ENCODE measurements at places on chromosomes 1 and 21. TPM values are rescaled to one million over a fixed set of nuclear protein-coding genes. Genes with fewer than 3 reads are reported as not detected.

Gene SPRR3
- not detected for total RNA-seq

Gene MEGF6
- total RNA-seq: 41.1 TPM

- no peak overlapping the region for H3K27ac ChIP-seq
- DNase-seq: no peak
- no peaks in the 10 kb centered on the region for H3K27me3 ChIP-seq
- no peak overlapping the region for H3K4me3 ChIP-seq
- H3K4me1 ChIP-seq: no peaks in the 10 kb centered on the region
- H3K36me3 ChIP-seq: no peaks in the 10 kb centered on the region
These were observed 243.6 kb downstream of the TNR start for GRCh38 chr1:175499595-175500382.

Gene LCE2B
- not detected for total RNA-seq

DNA sequence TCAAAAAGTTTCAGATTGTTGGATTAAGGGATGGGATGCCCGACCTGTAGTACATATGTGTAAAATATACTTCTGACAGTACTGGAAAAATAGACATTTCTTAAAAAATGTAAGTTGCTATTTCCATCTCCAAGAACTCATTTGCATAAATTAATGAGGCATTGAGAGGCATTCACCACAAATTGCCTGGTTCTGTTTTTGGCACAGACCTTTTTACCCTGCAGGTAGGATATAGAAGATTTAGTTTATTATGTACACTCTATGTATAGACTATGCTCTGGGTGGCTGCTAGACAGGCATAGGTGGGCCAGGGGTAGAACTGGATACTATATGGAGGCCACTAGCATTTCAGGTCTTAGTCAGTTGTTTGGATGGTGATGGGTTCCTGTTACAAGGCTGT is 8.0 kb downstream of the CCDC17 start:
- H3K27me3 ChIP-seq: no peaks in the 10 kb centered on the region
- H3K4me3 ChIP-seq: no peak overlapping the region
- H3K4me1 ChIP-seq: no peaks in the 10 kb centered on the region

All from stomach (tissue), 19 donors.